ENCODE measurements at places on chromosomes 11 and 22. TPM values are rescaled to one million over a fixed set of nuclear protein-coding genes. Genes with fewer than 3 reads are reported as not detected.

DNA sequence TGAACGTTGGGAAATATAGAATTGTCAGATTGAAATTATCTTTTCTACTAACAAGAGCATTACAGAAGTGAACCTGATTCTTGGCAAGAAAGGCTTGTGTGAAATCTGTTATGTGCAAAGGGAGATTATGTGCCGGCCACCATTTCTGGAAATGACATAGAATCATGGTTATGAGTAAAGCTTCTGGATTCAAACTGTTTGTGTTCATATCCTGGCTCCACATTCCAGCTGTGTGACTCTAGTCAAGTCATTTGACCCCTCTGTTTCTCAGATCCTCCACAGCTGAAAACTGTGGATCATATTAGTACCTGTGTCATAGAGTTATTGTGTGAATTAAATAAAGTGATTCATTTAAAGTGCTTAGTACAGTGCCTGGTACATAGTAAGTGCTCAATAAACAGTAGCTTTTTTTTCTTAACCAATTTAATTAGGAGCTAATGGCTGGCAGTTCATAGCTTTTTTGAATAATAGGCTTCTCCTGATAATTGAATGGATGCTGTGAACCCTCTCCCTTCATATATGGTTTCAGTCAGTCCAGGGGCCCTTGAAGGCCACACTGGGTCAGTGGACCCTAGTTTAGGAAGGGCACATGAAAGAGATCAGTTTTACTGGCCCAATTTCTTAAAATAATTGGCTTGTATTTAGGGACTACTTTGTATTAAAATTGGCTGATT is 34.6 kb downstream of the EHF start:
- DNase-seq, result no peak

- DNase-seq, result peak; percentile 72
Observed at GRCh38 chr11:1157645-1158591, at the start of gene MUC5AC. TSS of gene MUC5AC (plus strand) at chr11:1157953. CDS start at chr11:1158000, 47 bp downstream.

DNA sequence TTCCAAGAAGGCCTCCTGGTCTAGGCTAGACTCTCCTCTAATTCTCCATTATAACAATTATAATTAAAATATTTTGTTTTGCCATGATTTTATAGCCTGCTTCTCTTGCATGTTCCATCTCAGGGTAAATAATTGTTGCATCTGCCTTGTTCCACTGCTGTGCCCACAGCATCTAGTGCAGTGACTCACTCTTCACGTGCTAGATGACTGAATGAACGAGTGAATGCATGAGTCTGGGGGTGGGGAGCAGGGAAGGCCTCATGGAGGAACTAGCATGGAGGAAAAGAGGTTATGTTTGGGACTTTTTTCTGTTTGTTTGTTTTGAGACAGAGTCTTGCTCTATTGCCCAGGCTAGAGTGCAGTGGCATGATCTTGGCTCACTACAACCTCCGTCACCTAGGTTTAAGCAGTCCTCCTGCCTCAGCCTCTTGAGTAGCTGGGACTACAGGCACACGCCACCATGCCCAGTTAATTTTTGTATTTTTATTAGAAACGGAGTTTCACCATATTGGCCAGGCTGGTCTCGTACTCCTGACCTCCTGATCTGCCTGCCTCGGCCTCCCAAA is 5.2 kb upstream of the OAF start:
- no peak for DNase-seq

GRCh38 chr11:20342347-20343141 is 21.0 kb upstream of the HTATIP2 start:
- no peak for DNase-seq

DNA sequence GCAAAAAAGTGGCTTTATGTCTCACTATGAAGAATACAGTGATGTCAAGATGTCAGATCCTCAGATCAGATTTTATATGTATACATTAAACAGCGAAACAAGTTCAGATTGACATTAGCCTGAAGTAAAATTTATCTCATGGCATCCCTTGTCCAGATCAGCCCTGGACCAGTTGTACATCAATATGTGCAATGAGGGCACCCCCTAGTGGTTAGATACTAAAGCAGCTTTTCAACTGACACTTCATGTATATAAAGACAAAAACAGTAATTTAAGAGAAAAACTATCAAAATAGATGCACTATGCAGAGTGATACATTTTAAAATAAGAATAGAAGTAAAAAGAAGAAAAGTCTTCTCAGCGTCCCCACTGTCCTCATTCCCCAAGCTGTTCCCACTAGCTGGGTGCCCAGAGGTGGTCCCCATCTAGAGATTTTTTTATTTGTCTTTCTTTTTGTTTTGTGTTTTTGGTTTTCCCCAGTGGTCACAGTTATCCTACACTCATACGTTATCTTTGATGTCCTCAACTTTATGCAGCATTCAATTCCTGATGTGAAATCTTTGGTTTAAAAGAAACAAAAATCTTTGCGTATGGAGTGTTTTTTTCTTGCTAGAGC is 2193.4 kb upstream of the RAG2 start:
- DNase-seq, result no peak

DNA sequence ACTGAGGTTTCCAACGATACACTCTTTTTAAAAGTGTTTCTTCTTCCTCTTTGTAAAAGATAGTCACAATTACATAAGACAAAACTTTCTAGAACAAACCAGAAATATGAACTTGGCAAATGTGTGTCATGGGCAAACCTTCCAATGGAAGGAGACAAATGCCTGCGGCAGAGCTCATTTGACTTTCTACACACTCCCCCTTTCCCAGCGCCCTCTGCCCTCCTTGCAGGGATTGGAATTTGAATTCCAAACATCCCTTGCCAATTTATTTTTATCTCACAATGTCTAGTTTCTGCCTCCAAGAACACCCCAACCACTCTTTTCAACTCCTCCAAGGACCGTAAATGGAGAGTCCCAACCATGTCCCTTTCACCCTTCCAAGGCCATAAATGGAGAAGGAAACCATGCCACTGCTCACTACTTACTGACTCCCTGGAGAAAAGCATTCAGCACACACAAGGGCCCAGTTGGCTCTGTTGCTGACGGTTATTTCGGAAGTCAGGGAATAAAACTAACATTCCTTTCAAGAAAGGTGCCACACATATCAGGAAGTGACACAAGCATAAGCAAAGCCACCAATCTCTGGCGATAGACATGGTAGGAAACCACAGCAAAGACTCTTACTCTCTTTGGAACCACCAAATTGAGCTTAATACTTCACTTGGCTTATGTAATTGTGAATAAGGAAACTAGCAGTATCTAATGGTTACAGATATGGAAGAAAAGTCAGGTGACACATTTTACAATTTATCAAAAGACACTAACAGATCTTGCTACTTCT is 15.0 kb upstream of the ESAM start:
- no peak for DNase-seq

DNA sequence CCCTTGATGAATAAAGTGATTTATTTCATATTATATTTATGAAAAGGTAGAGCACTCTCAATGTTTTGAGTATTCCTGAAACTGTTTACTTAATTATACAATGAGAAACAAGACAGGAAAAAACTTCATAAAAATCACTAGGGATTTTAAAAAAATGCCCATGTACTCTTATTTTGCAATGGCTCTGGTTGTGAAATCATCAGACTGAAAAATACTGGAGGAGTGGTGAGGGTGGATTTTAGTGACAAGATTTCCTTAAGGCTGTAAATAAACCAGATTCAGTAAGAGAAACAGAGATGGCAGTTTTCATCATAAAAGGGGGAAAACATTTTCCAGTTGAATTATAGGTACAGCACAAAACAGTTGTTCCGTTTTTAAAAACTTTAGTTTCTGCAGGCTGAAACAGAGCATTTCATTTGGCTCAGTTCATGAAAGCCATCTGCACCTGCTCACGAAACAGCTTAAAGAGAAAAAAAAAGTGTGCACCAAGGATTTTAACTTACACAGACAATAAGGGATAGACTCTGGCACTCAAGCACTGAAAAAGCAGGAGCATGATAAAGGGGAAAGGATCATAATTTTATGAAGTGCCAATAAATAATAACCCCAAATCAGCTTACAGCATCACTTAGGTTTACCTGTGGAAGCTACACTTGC is 100.7 kb downstream of the MAML2 start:
- DNase-seq, result no peak

DNA sequence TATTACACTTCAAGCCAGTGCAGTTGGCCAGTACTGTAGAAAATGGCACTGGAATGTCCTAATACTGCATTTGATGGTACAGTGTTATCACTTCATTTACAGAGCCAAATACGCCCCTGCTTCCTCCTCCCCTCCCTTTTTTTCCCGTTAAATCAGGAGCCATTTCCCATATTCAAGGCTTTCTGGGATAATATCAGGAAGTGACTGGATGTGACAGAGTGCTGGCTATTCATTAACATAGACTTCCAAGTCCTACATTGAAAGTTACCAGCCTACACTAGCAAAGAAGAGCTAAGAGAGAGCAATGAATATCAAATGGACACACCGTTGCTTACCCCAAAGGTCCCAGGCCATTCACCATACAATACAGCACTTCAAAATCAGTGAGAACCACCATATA is 32.1 kb upstream of the ABCC8 start:
- no peak for DNase-seq

GRCh38 chr11:102061276-102061675 is 14.0 kb downstream of the CFAP300 start:
- DNase-seq, result no peak

DNA sequence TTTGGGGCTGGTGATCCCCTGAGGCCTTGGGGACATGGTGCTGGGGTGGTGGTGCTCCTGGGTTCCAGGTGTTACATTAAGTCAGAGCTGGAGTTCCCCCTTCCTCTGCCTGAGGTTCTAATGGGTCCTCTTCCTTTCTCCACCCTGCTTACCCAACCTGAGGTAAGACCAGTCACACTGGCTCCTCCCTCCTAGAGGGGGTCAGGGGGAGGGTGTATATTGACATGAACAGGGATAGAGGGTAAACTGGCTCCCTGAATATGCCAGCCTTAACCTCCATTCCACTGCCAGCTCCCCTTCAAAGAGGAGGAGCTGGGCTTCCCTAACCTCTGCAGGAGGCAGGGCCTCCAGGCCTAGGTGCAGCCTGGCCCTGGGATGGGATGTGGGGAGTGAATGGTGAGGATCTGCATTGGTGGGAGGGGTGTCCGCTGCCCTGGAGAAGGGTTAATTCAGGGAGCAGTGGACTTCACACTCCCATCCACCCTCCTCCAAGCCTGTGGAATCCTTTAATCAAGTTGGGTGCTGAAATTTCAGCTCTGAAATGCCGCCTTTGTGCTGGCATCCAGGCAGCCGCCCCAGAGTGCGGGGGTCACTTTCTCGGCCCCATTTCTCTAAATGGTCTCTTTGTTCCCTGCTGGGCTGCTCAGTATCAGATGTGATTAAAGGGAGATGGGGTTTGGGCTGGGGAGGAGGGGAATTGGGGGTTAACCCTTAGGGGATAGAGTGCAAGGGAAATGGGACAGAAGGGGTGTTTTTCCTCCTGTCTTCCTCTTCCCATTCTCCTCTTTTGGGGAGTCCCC is 15.2 kb downstream of the POLR2F start:
- DNase-seq, result no peak

DNA sequence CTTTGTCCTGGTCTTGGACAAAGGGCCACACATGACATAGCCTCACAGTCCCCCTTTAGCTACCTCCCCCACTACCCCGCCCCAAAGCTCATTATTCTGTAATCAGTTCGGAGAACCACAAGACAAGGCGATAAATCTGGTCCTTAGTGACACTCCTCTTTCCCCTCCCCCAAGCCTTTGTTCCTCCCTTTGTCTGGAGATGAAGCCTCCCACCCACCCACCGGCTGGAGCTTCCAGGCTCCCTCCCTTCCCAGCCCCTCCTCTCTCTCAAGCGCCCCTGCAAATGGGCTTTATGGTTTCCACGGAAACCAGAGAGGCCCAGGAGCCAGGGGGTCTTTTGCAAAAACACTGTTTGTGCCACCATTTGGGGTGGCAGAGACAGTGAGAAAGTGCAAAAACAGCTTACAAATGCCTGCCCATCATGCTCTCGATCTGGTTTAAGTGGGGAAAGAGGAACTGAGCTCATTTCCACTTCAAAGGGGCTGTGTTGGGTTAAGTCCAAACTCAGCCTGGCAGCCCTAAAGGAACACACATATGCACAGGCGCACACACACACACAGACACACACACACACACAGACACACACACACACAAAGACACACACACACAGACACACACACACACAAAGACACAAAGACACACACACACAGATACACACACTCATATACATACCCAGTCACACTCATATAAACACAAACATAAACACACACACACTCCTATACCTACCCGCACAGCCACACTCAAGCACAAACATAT is 23.5 kb downstream of the APLNR start:
- no peak for DNase-seq

DNA sequence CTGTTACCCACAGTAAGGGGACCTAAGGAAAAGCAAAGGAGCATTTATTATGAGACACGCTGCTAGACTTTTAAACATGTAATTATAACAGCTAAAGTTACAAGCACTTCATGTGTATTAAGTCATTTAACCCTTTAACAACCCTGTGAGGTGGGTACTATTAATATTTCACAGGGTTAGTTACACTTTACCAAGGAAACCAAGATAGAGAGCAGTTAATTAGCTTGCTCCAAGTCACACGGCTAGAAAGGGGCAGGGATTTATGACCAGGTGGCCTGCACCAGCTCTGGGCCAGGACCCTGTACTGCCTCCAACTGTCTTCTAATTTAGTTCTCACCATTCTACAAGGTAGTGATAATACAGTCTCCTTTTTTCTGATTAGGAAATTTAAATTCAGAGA is 74.9 kb downstream of the RPL27A start:
- no peak for DNase-seq

GRCh38 chr11:67542169-67542568 is 18.9 kb upstream of the CABP2 start:
- no peak for DNase-seq

- no peak for DNase-seq
Observed at GRCh38 chr11:115425250-115425649, 79.0 kb downstream of the CADM1 start.

DNA sequence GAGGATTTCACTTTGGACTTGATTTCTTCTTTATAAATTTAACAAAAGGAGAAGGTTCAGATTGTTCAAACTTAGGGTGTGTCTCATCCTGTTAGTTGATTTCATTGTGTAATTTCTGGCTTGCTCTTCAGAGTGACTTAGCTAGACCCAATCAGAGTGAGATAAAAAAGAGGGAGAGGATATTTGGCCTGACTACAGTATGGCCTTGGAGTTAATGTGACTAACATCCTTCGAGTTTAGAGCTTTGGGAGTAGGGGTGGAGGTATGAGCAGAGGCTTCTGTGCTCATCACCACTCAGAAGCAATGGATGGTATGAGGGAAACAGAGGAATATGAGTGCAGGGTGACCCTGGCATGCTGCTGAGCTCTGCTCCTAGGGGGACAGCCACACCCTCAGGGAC is 114.2 kb downstream of the ME3 start:
- no peak for DNase-seq

The IL10RA gene
- 159 TPM for total RNA-seq

The OR2D2 gene
- 0.43 TPM for total RNA-seq

The C11orf24 gene
- 25.9 TPM for total RNA-seq

The OLFML1 gene
- 10.7 TPM for total RNA-seq

The HMOX1 gene
- 827 TPM for total RNA-seq

The SLC29A2 gene
- total RNA-seq, result 5.0 TPM

The MLC1 gene
- total RNA-seq, result 1.7 TPM

The OR51B2 gene
- total RNA-seq, result not detected

The ANO9 gene
- 26.6 TPM for total RNA-seq

The EIF4ENIF1 gene
- total RNA-seq, result 25.7 TPM

The SLC5A12 gene
- total RNA-seq, result 0.57 TPM
